ENCODE measurements at places on chromosomes 13 and 19.

DNA sequence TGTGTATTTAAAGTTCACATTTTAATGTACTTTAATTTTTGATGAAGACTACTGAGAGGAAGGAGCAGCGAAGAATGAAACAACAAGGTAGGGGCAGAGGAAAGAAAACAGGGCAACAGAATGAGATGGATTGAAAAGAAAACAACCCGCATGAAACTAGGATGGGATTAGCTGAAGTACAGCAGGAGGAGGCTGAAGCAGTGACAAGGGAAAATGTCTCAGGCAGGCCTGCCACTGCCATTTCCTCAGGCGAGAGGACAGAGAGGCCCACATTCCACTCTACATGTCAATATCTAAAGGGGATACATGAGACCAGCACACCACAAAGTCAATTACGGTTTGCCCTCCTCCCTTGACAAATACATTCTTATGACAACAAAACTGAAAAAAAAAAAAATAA lies 1703.2 kb downstream of the EFNB2 start:
- no peak for DNase-seq

DNA sequence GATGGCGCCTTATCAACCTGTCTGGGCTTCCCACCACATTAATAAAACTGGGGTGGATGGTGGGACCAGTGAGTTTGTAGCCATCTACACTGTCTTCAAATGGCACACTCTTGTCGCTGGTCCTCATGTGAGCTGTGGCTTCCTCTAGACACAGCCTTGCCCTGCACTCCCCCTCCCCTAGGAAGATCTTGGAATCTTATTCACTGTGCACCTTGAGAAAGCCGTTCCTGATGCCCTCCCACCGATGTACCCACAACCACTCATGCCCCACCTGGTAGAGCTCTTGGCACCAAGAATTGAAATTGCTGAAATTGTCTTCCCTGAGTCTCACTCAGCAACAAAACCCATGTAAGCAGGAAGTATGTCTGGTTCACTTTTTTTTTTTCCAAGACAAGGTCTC lies 146.0 kb downstream of the PTPRS start:
- no peak for DNase-seq

DNA sequence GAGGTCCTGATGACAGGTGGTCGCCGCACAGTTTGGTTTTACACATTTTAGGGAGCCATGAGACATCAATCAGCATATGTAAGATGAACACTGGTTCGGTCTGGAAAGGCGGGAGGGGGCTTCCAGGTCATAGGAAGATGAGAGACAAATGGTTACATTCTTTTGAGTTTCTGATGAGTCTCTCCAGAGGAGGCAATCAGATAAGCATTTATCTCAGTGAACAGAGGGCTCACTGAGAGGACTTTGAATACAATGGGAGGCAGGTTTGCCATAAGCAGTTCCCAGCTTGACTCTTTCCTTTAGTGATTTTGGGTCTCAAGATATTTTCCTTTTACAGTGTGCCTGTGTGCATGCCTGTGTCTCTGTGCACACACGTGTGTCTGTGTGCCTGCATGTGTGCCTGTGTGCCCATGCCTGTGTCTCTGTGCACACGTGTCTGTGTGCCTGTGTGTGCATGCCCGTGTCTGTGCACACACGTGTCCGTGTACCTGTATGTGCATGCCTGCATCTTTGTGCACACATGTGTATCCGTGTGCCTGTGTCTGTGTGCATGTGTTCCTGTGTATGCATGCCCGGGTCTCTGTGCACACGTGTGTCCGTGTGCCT lies 35.5 kb upstream of the TMEM255B start:
- DNase-seq: no peak

- DNase-seq: no peak
Measured at GRCh38 chr13:33245505-33246158, 39.9 kb downstream of the STARD13 start.

GRCh38 chr19:33358408-33358807 lies 15.1 kb upstream of the CEBPG start:
- DNase-seq: no peak

DNA sequence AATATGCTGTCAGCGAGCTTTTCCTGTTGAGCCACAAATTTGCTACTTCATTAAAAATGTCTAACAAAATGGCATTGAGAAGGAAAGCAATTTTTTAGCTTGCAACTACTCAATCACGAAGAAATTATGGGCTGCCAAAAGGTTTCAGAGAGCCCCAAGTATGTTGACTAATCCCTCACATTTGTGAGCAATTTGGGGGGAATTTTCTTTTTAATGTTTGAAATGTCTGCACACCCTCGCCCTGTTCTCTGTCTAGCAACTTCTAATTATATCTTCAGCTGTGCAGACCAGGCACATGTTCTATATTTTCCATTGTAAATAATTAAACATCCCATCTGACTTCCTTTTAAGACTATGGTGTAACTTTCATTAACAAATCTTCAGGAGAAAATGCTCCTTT lies 192.9 kb downstream of the DCT start:
- no peak for DNase-seq

GRCh38 chr13:79451500-79451962 lies 29.4 kb upstream of the NDFIP2 start:
- peak; percentile 84 for DNase-seq

- DNase-seq: peak; percentile 75
Measured at GRCh38 chr19:39792999-39793546, 14.4 kb downstream of the LEUTX start.

GRCh38 chr19:15042826-15043225 lies 6.5 kb upstream of the CASP14 start:
- no peak for DNase-seq

DNA sequence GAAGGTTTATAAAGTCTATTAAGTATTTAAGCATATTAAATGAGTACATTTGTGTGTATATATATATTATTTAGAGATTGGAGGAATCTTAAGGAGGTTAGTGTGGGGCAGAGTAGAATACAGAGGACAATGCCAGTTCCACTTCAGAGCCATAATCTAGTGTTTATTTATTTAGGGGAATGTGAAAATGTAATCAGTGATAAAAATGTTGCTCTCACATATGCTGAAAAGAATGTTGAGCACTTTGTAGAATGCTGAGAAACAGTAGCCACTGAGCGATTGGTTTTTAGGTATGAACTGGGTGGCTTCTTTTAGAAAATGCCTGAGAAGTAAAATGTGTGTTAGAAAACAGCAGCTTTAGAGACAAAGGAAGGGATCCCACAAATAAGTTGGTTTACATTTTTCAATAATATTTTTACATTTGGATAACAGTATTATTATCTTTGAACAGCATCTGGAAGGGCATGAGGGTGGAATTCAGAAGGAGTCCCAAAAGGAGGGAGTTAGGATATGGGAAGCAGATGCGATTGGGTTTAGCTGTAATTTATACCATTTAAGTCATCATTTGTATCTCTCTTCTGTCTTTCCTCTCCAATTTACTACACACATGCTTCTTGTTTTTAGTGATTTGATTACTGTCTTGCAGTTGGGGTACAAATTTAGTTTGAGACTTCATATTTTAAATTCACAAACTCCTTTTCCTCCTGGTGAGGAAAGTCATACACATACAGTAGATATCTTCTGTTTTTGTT lies 68.6 kb downstream of the NDFIP2 start:
- DNase-seq: no peak

DNA sequence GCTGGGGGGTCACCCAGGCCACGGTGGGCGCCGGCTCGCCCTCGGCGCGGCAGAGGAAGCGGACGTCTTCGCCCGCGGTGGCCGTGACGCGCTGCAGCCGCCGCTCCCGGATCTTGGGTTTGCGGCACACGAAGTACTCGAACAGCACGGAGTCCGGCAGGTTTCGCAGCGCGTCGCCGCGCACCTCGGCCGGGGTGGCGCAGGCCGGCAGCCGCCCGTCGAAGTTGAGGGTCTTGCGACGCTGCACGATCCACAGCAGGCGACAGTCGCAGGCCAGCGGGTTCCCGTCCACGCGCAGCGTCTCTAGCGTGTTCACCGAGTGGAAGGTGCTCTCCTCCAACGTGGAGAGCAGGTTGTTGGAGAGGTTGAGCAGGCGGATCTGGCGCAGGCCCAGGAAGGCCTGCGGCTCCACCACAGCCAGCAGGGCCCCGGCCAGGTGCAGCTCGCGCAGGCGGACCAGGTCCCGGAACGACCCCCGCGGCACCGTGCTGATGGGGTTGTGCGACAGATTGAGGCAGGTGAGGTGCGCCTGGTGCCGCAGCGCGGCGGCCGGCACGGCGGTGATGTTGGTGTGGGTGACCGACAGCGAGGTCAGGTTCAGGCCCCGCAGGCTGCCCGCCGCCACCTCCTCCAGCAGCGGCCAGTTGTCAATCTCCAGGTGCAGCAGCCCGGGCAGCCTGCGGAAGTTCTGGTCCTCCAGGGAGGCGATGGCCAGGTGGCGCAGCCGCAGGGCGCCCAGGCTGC lies 8.6 kb upstream of the PEAK3 start:
- no peak for DNase-seq

- no peak for DNase-seq
Measured at GRCh38 chr13:73390100-73390499, 331.3 kb downstream of the KLF5 start.

- no peak for DNase-seq
Measured at GRCh38 chr13:106651442-106651841, 83.5 kb upstream of the ARGLU1 start.

DNA sequence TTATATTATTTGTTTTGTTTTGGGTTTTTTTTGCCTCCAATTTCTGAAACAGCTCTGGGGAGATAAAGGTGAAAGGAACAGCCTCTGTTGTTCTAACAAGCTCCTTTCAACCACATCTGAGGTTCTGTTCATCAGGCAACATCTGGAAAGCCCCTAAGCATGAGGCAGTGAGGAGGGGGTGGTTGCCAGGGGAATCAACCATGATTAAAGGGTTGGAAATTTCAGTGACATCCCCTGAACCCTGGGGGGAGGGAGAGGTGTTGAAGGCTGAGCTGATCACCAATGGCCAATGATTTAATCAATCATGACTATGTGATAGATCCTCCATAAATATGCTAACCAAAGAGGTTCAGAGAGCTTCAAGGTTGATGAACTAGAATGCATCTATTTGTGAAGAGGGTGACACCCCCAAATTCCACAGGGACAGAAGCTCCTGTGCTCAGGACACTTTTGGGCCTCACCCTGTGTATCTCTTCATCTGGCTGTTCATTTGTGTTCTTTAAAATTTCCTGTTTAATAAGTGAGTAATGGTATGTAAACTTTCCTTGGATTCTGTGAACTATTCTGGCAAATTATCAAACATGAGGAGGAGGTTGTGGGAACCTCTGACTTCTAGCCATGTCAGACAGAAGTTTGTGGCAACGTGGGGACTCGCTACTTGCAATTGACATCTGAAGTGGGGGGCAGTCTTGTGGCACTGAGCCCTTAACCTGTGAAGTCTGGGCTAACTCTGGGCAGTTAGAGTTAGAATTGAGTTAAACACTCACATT lies 221.3 kb downstream of the NHLRC3 start:
- no peak for DNase-seq

- no peak for DNase-seq
Measured at GRCh38 chr13:38570706-38571105, 116.2 kb upstream of the FREM2 start.

DNA sequence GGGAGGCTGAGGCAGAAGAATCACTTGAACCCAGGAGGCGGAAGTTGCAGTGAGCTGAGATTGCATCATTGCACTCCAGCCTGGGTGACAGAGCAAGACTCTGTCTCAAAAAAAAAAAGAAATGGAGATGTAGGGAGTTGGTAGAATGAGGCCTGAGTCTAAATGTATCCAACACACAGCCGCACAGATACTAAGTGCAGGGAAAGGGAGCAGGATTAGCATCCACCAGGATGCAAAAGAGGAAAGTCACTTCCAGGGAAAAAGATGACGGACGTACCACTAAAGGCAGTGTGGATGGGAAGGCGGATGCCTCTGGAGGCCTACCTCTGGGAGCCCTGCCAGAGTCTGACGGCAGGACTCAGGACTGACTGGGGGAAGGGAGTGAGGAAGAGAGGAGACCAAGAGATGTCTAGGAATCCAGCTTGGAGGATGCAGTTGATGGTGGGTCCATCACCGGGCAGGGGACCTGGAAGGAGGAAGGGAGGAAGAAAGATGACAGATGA lies 6.8 kb downstream of the FAM98C start:
- DNase-seq: no peak

GRCh38 chr19:29667901-29668341 lies 2.7 kb downstream of the PLEKHF1 start:
- no peak for DNase-seq

DNA sequence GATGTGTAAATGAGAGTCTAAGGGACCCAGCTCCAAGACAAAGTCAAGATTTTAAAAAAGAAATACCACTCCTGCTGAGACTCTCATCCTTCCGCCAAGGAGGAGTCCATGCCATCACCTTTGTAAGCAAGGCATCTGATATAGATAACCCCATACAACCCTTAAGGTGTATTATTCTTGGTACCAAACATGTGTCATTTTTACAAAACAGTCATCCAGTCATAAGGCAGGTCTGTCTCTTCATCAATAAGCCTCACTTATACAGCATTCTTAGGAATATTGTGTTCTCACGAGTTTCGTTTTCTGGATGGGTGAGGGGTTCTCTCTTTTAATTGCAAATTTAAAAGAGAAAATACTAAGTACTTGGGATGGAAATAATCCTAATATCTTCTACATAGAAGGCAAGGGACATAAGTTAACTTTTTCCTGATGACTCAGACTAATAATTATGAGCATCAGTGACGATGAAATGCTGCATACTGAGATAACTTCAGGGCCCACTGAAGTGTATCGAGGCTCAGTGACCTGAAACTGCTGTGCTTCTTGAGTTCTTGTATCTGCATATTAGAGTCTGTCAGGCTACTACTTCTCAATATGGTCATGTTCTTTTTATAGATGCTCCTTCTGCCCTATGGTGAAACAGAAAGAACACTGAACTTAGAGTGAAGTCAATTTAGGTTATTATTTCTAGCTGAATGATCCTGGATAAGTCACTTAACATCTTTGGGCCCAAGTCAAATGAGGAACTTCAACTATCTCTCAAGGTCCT lies 166.6 kb downstream of the KLF12 start:
- DNase-seq: no peak

DNA sequence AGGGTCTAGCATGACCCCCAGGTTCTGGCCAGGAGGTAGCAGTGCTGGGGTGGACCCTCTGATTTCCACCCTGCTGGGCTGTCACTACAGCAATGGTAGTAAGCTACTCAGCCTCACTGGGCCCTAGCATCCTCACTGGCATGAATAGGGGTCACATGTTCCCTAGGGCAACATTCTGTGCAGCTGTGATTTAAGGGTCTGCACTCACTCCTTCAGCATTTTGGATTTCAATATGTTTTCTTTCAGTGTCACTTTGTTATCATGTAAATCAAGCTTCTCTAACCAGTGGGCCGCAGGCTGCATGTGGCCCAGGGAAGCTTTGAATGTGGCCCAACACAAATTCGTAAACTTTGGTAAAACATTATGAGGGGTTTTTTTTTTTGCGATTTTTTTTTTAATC lies 57.8 kb downstream of the SPATA13 start:
- DNase-seq: no peak

GRCh38 chr19:57903618-57904184 lies 12.7 kb downstream of the ZNF417 start:
- no peak for DNase-seq

Data from stimulated activated CD4-positive, alpha-beta T cell treated with anti-CD3 and anti-CD28 coated beads, Interleukin-2, amount 100 ng/mL, for 48 hours (primary cell).